ENCODE measurements at places on chromosomes 16 and 17.

- DNase-seq: no peak
Observed at GRCh38 chr16:51431517-51432241, 280.6 kb upstream of the SALL1 start.

DNA sequence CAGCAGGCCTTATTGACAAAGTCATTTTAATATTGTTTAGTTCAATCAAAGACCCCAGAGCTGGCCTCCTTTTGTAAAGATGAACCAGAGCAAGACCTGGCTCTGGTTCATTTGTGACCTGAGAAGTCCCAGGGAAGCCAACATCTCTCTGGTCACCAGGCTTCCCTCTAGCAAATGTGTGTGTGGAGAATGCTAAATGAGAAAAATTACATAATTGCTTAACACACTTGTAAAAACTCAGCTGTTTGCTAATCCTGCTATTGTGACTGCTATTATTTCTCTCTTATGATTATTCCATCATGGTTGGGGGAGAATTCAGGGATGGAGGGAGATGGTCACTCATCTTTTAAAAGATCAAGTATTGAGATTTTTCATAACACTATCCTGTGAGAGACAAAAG is 94.3 kb upstream of the CLEC3A start:
- no peak for DNase-seq

DNA sequence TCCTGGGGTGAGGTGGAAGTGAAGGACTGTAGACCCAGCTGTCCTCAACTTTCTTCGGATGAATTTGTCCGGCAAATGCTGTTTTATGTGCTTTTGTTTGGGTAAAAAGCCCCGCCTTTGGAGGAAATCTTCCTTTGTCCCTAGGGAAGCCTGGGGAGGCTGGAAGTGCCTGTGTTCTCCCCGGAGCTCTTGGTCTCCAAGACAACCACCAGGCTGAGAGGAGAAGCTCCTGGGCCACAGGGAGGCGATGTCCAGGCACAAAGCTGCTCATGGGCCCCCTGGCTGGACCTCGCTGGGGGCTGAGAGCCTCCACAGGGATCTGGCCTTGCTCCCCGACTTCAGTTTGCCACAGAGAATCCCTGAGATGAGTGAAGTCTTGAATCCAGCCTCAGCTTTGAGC is 293.1 kb upstream of the N4BP1 start:
- no peak for DNase-seq

DNA sequence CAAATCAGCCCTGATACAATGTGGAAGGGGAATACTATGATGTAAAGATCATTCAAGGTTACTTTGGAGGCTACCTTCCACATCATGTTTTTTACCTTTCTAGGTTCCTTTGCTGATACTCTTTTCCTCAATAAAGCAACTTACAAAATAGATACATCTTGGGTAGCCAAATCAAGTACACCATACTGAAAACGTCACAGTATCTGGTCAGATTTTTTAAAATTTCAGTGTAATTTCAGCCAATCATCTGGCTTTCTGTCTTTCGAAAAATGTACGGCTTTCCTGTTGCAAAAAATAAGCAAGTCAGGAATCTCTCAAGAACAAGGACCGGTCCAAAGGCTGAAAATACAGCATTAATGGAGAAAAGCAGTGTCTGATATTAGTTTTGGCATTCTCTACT is 15.6 kb upstream of the MED13 start:
- DNase-seq: no peak

DNA sequence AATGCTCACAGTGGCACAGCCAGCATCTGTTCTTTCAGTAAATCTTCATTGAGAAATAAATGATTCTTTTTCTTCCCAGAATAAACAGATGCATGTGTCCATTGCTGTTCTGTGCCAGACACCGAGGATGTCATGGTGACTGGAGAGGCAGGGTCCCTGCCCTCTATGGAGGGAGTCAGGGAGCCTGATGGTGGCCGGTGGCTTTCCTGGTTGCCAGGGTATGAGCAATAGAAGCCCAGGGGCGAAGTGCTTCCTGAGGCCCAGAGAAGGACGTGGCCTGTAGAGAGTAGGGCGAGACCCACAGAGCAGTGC is 29.9 kb upstream of the NUDT16L1 start:
- no peak for DNase-seq

DNA sequence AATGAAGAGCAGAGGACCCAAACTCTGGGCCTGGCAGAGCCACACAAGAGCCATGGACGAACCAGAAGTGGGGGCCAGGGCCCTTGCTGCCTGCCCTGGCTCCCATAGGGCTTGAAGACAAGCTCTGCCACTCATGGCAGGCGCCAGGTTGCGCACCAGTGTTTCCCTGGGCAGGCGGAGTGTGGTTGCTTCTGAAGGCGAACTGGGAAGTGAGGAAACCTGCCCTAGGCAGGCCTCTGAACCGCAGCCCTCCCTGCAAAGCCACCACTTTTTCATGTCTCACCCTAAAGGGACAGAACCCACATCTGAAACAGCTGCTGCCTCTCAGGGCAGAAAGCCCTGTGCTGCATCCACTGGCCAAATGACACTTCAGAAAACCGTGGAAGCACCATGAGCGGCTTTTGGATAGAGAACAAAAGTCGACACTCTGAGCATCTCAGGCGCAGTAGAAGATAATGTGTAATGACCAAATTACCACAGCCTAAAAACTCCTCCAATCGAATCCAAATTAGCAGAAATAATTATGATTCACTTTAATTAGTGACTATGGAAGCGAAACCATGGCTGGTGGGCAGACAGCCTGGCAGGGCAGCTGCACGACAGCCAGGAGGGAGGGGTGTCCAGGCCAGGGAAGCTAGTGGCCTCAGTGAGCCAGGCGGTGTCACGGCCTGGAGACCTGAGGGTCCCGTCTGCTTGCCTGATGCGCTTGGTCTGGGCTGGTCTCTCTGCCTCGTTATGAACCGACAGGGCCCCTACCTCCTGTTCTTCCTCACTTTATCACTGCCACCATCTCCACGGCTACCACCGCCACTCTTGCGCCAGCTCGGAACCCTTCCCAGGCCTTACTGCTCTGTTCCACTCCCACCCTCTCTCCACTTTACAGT is 59.1 kb downstream of the PRMT7 start:
- no peak for DNase-seq

GRCh38 chr16:78538919-78539318 is 439.5 kb downstream of the WWOX start:
- DNase-seq: no peak

DNA sequence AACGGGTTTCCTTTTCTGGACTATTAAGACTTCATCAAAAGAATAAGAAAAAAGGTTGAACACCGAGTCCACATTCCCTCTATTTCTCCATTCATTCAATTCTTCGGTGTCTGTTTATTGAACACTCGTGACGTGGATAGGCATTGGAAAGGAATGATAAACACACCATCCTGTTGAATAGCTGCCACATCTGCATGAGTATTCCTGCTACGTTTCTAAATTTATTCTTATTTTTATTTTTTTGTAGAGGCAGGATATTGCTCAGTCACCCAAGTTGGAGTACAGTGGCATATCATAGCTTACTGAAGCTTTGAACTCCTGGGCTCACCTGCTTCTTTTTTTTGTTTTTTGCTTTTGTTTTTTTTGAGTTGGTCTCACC is 80.8 kb upstream of the CIBAR2 start:
- DNase-seq: no peak

DNA sequence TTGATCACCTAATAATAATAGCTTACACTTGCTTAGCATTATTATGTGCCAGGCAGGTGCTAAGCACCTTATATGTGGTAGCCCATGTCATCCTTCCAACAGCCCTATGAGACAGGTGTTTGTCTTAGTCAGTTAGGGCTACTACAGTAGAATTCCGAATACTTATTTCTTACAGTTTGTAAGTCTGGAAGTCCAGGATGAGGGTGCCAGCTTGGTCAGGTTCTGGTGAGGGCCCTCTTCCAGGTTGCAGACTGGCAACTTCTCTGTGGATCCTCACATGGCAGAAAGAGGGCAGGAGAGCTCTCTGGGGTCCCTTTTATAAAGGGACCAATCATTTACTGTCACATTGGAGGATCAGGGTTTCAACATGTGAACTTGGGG is 19.6 kb upstream of the MYH10 start:
- no peak for DNase-seq

GRCh38 chr16:56303066-56303715 is 111.9 kb downstream of the GNAO1 start:
- DNase-seq: no peak

GRCh38 chr17:51029568-51030463 is 90.9 kb downstream of the SPAG9 start:
- DNase-seq: no peak

- DNase-seq: no peak
Observed at GRCh38 chr17:28446716-28447395, 26.6 kb upstream of the SLC13A2 start.

- no peak for DNase-seq
Observed at GRCh38 chr17:72516772-72517399, 396.1 kb downstream of the SOX9 start.

DNA sequence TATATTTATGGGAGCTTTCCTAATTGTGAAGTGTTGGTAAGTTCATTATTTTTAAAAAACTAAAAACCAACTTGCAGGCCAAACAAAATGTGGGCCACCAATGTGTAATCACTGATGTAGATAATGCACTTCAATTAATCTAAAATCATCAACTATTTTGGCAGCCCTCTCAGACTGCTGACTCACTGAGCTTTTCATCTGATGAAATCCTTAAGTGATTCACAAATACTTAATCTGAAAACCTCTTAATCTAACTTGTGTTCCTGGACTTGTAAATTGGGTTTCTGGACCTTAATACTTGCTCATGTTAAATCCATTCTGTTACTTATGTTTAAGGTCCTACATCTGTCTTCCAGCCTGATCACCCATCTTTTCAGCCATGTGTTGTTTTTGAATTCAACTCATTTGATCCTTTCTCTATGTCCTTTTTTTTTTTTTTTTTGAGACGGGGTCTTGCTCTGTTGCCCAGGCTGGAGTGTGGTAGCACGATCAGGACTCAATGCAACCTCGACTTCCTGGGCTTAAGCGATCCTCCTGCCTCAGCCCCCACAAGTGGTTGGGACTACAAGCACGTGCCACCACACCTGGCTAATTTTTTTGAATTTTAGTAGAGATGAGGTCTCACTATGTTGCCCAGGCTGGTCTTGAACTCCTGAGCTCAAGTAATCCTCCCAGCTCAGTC is 39.0 kb downstream of the PRKCB start:
- DNase-seq: no peak

- no peak for DNase-seq
Observed at GRCh38 chr16:85220125-85220839, 108.0 kb upstream of the CIBAR2 start.

- DNase-seq: no peak
Observed at GRCh38 chr17:14308636-14308964, 7.7 kb downstream of the HS3ST3B1 start.

- no peak for DNase-seq
Observed at GRCh38 chr16:30722443-30722842, 23.5 kb downstream of the SRCAP start.

DNA sequence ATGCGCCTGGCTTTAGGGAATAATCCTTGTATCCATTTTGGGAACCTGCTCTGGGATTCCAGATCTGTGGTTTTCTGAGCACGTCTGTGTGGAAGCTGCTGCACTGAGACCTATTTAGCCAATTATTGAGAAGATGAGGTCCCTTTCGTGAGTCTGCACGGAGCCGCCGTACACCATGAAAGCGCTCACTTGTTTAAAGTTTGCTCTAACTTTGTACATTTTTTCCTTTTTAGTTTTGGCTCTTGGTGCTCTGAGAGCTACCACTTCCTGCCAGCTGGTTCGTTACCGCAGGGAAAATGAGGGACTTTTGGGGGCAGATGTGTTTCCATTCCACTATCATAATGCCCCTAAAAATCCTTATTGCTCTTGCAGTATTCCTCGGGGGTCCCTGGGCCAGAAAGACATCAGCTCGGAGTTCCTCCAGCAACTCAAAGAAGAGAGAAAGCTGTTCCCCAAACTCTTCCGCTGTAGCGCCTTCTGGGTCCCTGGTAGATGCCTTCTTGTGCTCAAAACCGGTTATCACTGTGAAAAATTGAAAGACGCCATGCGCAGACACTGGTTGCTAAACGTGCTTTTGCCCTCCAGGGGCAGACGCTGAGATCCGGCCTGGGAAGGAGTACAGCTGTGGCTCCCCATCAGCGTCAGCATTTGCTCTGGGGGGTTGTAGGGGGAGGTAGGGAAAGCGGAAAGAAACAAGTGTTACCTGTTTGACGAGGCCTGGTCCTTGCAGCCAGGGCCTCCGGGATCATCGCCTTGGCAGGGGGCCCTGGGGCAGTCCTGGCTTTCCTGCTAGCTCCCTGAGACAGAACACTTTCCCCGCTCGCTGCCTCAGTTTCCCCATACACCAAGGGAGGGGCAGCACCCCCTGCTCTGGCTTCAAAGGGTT is 238.1 kb downstream of the MRTFB start:
- DNase-seq: peak; percentile 66

DNA sequence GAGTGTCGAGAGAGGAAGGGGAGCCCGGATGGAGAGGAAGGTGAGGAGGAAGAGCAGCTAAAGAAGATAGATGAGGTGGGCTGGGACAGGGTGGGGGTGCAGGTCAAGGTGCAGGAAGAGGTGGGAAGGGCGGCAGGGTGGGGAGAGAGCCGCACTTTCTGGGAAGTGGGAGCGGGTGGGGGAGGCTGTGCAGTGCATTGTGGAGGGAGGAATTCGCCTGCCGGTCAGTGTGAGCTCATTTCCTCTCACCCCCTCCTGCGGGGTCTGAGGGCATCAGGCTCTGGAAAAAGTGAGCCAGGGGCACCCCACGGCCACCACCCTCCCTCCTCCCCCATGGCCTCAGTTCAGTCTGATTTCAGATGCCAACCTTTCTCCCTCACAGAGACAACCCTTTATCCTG is 2.5 kb upstream of the ARHGAP23 start:
- DNase-seq: no peak

DNA sequence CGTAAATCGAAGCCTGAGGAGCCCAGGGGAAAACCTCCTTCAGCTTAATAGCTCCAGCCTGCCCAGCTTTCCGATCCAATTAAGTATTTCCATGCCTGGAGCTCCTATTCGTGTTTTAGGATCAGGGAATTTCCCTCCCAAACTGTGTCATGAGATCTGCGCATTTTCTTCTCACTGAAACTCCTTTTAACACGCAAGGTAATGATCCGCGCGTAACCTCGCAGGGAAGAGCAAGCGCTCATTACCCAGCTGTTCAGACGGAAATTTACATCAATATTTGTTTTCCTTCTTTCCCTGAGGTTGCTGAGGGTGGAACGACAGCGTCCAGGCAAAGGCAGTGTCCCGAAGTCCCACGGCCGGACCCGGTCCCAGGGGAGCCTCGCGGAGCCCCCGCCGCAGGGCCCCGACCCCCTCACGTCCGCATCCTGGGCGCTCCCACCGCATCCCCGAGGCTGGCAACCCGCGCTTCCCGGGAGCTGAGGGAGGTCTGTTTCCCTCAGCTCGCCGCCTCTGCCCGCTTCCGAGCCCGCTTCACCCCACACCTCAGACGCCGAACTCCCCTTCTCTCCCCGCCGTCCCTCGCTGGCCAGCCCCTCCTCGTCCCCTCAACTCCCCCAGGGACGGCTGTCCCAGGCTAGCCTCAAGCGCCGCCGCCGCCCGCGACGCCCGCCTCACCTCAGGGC is 415 bp downstream of the ABCA5 start:
- DNase-seq: peak; percentile 10

GRCh38 chr16:11913425-11914079 is 2.2 kb downstream of the GSPT1 start:
- no peak for DNase-seq

- DNase-seq: no peak
Observed at GRCh38 chr17:2086306-2086705, 31.4 kb downstream of the HIC1 start.

GRCh38 chr17:17150448-17150800 is 55.7 kb downstream of the PLD6 start:
- DNase-seq: no peak
